ENCODE measurements at places on chromosomes 1 and 21. TPM values are rescaled to one million over a fixed set of nuclear protein-coding genes. Genes with fewer than 3 reads are reported as not detected.

PROK1 gene
- total RNA-seq, result not detected

L1TD1 gene
- total RNA-seq, result 1.3 TPM

CFAP74 gene
- 0.23 TPM for total RNA-seq

EPHA8 gene
- total RNA-seq, result 1.1 TPM

MYBPH gene
- 12.0 TPM for total RNA-seq

Measured in metanephros (tissue), 2 donors.